ENCODE measurements at places on chromosomes 3 and 15. TPM values are rescaled to one million over a fixed set of nuclear protein-coding genes. Genes with fewer than 3 reads are reported as not detected.

GRCh38 chr3:99896482-99896881 is 78.8 kb downstream of the CMSS1 start:
- peak overlapping the region; percentile 79 for H3K27ac ChIP-seq
- peaks cover 5% of the 10 kb centered on the region for H3K36me3 ChIP-seq

The GBE1 gene
- total RNA-seq, result 41.8 TPM

The SH3GL3 gene
- total RNA-seq, result 0.19 TPM

- H3K27me3 ChIP-seq, result no peaks in the 10 kb centered on the region
- no peak for DNase-seq
- peaks cover 12% of the 10 kb centered on the region for H3K4me1 ChIP-seq
- no peak overlapping the region for H3K27ac ChIP-seq
- no peak overlapping the region for H3K4me3 ChIP-seq
Measured at GRCh38 chr15:64507293-64507802, 47.0 kb downstream of the ZNF609 start.

DNA sequence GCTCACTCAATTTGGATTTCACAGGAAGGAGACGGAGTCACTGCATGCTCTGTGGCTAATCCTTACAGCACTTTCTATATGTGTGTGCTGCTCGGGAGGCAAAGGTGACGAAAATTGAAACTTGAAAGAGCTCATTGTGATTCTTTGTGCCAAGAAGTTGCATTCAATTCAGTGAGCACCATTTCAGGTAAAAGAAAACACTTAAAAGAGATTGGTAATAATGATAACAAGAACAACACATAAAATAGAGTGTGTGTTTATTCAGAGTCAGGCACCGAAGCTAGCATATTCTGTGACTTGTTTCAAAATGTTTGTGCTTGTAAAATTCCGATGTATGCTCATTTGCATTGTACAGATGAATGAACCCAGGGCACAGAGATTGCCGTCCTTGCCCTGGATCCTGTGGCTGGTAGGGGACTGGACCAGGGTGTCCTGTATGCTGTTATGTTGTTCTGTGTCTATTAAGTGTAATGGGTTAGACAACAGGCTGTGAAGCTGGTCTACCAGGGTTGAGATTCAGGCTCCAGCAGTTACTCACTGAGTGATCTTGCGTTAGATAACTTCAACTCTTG is 193.3 kb upstream of the PROK2 start:
- H3K27me3 ChIP-seq, result peaks cover 63% of the 10 kb centered on the region
- no peaks in the 10 kb centered on the region for H3K36me3 ChIP-seq
- peaks cover 20% of the 10 kb centered on the region for H3K4me1 ChIP-seq
- H3K4me3 ChIP-seq, result no peak overlapping the region
